ENCODE measurements at places on chromosomes 7 and 10.

GRCh38 chr7:135348493-135348892 is 114.9 kb downstream of the STRA8 start:
- DNase-seq, result no peak

- DNase-seq, result no peak
Observed at GRCh38 chr10:74272288-74272687, 121.3 kb downstream of the ADK start.

DNA sequence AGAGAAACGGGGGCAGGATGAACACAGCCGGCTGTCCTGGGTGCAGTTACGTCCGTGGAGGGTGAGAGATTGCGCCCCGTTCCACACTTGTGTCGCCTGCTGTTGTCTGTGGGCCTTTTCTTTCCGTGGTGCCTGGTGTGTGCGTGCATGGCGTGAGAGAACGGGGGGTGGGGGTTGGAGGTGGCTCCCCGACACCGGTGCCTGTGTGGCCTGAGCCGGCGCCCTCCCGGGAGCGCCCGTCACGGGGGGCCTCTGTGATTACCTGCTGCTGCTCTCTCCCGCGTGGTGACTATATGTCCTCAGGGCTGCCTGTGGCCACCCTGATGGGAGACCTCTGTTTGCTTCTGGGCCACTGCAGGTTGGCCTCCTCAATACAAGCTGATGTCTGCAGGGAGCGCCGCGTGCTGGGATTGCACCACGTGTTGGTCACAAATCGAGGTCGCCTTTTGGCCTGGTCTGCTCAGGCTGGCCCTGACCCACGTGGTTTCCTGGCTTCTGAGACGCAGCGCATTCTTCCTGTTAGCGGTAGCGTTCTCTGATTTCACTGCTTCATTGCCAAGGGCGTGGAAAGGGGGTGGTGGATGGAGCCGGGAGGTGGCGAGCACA is 10.9 kb upstream of the AP5Z1 start:
- no peak for DNase-seq

DNA sequence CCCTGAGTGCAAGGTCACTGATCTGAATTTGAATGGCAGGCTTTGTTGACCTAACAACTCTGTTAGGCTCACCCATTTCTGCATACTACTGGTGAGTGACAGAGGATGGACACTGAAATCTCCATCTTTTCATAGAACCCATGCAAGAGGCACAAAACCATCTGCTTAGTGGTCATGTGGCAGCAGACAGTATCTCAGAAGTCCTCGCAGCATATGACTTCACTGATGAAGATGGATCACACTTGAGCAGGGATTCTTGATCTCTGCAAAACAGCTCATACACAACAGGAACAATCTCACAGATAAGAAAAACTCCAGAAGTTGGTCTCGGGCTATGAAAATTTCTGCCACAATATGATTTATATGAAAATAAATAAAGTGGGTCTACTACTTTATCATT is 487.9 kb downstream of the KCNMA1 start:
- no peak for DNase-seq

- no peak for DNase-seq
Observed at GRCh38 chr7:94466516-94466915, 43.1 kb upstream of the CASD1 start.

GRCh38 chr7:40757109-40757508 is 622.3 kb downstream of the SUGCT start:
- DNase-seq, result no peak

GRCh38 chr7:159122276-159122675 is 22.4 kb downstream of the VIPR2 start:
- no peak for DNase-seq

GRCh38 chr7:148485618-148486017 is 104.9 kb upstream of the C7orf33 start:
- no peak for DNase-seq

DNA sequence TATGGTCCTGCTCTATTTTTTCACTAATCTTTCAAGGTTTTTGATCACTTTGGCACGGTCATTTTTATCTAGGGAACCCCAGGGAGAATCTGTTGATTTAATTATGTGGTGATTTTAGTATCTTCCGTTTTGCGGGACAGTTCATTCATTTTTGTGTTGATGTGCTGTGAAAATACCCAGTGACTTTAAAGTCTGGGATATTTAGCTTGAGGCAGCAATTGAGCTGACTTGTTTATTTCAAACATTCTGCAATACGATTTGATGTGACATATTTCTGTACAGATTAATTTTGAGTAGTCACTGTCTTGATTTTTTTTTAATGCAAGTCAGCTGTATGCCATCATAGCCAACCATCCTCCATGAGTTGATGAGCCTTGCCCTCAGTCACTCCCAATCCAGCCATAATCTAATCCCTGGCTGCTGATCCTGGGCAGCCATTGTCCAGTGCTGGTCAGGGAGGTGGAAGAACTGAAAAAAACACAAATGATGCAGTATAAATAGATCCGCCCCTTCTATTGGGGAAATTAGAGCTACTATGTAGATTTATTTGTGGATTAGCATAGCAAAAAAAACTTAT is 183.4 kb downstream of the CCSER2 start:
- DNase-seq, result no peak

DNA sequence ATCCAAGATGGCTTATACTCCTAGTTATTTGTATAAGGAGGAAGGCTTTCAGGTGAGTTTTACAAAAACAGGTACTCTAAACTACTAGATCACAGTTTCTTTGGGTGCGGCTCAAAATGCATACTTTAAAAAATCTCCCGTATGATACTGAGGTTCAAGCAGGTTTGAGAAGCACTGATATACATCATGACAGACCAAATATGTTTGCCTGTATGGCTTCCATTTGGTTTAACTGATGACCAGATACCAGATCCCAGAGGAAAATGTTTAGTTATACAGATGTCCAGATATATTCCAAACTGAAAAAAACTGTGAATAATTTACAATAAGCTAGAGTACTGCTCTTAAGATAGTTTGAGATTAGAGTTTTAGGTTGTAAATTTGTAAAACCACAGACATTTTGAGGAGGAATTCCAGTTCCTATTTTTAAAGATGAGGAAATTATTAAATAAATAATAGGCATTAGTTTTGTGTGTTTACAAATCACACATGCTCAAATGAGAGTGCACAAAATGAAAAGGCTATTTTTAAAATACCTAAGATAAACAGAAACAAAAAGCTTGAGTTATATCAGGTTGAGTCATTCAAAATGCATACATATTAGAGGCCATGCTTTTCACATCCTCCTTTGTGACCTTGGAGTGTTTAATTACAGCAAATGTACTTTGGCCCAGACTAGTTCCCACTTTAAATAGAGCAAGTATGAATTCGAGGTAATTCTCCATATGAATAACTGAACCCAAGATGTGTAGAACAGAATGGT is 60.5 kb downstream of the SEMA3C start:
- no peak for DNase-seq

DNA sequence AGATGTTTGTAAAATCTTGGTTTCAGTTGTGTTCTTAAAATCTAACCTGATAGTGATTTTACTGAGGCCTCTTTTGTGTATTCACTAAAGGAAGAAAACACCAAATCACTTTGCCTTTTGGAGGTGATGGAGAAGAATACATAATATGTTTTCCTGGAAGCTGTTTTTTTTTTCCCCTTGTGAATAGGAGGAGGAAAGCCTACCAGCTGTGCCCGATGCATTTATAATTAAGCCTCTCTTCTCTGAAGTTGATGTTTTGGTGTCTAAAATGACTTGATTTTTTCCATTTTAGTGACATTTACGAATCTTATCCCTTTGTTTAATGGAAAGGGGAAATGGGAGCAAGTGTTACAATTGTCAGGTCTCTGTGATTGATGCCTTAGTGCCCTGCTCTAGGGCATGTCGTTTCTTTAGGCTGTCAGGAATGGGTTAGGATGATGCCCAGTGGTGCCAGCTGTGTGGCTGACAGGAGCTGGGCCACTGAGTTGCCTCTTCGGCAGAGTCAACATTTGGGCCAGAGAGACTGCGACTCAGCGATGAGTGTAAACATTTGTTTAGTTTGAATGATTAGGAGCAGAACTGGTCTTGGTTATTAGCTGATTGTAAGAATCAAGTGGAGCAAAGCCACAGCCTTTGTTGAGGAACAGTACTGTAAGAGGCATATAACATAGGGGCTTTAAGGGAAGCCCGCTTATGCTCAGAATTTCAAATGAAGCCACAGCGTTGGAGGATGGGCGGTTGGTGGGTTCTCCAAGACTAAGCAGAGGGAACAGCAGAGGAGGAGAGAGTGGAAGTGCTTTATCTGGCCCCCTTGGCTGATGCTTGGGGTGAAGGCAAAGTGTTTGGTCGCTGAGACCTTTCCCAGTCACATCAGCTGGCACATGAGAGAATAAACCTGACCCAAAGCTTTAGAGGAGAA is 81.6 kb downstream of the CDK14 start:
- DNase-seq, result no peak

GRCh38 chr7:33821970-33822369 is 83.4 kb upstream of the BMPER start:
- no peak for DNase-seq

DNA sequence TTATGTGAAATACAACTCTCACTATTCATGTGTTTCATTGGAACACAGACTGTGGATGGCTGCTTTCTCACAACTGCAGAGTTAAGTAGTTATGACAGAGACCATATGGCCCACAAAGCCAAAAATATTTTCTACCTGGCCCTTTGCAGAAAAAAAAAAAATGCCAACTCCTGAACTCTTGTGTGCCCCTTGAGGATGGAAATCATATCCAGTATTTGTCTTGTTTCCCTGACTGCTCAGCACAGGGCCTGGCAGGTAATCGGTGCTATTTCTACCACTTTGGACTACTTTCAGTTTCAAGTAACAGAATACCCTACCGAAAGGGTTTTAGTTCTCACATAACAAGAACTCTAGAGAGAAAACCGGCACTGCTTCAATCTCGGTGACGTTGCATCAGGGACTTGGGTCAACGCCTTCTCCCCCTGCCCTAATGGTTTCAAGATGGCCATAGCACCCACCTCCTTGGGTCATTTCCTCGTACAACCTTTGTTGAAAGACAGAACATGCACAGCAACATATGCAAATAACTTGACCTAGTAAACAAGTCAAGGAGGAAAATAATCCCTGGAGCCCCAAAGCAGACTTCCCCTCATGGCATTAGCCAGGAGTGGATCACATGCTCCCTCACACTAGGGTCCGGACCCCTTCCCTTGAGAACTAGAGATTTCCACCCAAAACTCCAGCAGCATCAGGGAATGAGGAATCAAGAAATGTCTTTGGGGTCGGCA is 11.8 kb upstream of the GPNMB start:
- no peak for DNase-seq

DNA sequence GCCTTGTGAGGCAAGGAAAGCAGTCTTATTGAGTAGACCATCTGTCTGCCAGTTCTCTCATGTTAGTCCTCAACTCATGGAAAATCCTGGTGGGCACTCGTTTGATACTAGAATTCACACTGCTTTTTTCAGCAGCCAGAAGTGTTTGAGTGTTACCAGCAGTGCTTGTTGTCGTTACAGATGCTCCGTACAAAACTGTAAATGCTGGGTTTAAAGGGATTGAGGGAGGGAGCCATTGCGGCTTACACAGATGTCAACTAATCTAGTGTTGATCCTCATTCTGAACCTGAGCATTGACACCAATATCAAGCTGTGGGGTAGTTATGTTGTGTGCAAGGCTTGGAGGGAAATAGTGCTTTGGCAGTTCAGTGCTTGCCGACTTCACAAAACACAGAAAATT is 348.6 kb downstream of the AUTS2 start:
- no peak for DNase-seq

- no peak for DNase-seq
Observed at GRCh38 chr7:40525764-40526163, 391.0 kb downstream of the SUGCT start.

- no peak for DNase-seq
Observed at GRCh38 chr7:141640239-141640840, 61.6 kb downstream of the DENND11 start.

GRCh38 chr10:107269626-107270025 is 105.1 kb upstream of the SORCS1 start:
- DNase-seq, result no peak

GRCh38 chr10:71878327-71879034 is 27.4 kb upstream of the PSAP start:
- DNase-seq, result peak; percentile 42

GRCh38 chr7:114979388-114979787 is 57.5 kb downstream of the MDFIC start:
- no peak for DNase-seq

GRCh38 chr7:88150033-88150432 is 69.8 kb downstream of the SRI start:
- no peak for DNase-seq

GRCh38 chr7:158063850-158064610 is 523.6 kb downstream of the PTPRN2 start:
- DNase-seq, result no peak

DNA sequence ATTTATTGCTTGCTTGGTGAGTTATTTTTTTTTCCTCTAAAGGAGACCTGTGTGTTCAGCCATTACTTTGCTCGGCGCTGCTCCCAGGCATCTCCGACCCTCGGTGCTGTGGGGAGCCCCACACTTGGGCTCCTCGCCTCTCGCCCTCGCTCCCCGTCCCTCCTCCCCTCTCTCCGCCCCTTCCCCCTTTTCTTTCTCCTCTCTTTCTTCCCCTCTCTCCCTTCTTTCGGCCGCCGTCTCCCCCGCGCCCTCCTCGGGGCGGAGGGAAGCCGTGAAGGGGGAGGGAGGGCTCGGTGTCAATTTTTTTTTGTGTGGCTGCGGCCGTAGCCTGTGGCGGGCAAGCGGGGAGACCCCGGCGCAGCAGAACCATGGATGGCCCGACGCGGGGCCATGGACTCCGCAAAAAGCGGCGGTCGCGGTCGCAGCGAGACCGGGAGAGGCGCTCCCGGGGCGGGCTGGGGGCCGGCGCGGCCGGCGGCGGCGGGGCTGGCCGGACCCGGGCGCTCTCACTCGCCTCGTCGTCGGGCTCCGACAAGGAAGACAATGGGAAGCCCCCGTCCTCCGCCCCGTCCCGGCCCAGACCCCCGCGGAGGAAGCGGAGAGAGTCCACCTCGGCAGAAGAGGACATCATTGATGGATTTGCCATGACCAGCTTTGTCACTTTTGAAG is 1.1 kb downstream of the AUTS2 start:
- DNase-seq, result no peak

DNA sequence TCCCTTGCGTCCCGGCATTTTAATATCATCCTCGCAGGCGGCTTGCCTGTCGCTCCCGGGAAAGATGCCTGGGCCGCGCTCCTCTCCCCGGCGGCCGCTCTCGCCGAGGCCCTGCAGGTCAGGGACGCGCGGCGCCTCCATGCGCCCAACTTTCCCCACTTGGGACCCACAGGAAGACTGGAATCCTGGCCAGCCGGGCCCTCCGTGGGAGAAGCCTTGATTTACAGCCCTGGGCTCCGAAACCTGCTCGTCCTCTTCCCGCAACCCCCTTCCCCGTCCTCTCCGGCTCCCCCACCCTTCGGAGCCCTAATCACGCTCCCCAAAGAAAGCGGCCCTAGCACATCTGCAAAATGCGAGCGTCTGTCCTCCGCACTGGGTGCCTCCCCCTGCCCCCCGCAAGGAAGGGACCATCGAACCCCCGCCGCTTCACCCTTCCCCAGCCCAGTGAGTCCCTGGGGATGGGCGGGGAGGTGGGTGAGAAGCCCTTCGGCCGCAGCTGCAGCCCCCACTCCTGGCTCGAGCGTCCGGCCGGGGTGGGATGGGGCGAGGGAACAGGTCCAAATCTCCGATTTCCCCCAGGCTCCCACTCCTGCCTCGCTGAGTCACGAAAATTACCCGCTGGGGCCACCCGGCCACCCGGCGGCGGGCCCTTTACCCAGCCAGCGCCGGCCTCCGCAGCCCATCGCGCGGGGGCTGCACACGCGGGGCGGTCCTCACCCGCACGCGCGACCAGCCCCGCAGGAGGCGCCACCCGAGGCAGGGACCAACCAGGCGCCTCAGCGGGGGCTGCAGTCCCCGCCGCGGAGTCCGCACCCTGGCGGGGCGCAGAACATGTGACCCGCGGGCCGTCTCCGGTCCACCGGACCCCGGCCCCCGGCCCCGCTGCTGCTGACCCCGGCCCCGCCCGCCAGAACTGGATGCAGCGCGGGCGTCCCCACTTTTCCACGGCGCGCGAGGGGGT is 695 bp downstream of the HSPA12A start:
- DNase-seq, result no peak

All from CD4-positive, alpha-beta T cell treated with Interleukin-4 for 1 hour (primary cell).